ENCODE measurements at places on chromosomes 6 and 20.

DNA sequence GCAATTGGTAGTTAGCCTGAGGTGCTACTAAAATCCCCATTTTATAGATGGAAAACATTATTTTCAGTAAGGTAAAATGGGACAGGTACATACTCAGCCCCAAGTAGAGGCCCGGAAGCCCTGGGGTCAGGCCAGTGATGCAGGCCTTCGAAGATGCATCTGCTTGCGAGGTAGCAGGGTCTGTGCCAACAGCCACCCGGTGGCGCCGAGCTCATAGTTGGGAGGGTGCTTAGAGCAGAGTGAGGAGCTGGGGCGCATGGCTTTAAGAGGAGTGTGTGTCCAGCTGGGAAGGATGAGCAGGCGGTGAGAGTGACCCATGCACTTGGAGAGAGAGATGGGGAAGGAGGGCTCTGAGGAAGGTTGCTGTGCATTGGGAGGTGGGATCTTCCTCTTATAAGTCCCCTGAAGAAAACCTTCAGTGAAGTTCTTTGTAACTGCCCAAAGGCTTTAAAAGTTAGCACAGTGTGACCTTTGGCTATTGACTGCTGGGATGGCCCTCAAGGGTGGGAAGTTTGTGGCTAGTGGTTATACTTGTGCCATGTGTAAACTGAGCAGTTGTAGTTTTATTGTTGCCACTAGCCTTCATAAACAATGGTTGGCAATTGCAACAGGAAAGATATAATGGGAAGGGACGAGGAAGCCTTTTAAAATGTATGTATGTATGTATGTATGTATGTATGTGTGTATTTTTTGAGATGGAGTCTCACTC is 71.1 kb downstream of the TOX2 start:
- DNase-seq = no peak
- no peak overlapping the region for H3K4me3 ChIP-seq
- no peaks in the 10 kb centered on the region for H3K27me3 ChIP-seq
- H3K4me1 ChIP-seq = no peaks in the 10 kb centered on the region

- DNase-seq = no peak
- no peaks in the 10 kb centered on the region for H3K27me3 ChIP-seq
- H3K4me3 ChIP-seq = no peak overlapping the region
- no peaks in the 10 kb centered on the region for H3K36me3 ChIP-seq
- H3K27ac ChIP-seq = peak overlapping the region; percentile 53
- peaks cover 46% of the 10 kb centered on the region for H3K4me1 ChIP-seq
Observed at GRCh38 chr6:11276911-11277274, 44.4 kb upstream of the NEDD9 start.

- no peaks in the 10 kb centered on the region for H3K36me3 ChIP-seq
- H3K27me3 ChIP-seq = no peaks in the 10 kb centered on the region
- H3K4me1 ChIP-seq = no peaks in the 10 kb centered on the region
- no peak for DNase-seq
- H3K4me3 ChIP-seq = no peak overlapping the region
- H3K27ac ChIP-seq = no peak overlapping the region
Observed at GRCh38 chr6:155561257-155561965, 105.8 kb upstream of the NOX3 start.

DNA sequence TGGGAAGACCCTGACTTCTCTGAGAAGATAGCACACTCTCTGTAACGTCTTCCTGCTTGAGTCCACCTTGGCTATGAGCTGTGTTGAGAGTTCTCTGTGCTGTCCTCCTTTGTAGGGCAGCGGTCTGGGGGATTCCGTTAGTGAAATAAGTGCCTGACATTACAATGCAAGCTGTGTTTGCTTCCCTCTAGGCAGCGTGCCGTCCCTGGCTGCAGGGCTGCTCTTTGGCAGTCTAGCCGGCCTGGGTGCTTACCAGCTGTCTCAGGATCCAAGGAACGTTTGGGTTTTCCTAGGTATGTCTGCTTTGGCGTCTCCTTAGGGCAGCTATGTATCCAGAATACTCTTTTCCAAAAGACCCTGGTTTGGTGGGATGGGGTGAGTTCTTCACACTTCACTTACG is 2.8 kb downstream of the TMEM14C start:
- H3K27ac ChIP-seq = no peak overlapping the region
- DNase-seq = no peak
- H3K4me3 ChIP-seq = no peak overlapping the region
- no peaks in the 10 kb centered on the region for H3K27me3 ChIP-seq

- H3K27ac ChIP-seq = no peak overlapping the region
- DNase-seq = no peak
- peaks cover 47% of the 10 kb centered on the region for H3K27me3 ChIP-seq
- H3K4me3 ChIP-seq = no peak overlapping the region
Observed at GRCh38 chr6:28200020-28200419, 25.1 kb upstream of the ZSCAN9 start.

GRCh38 chr6:168860341-168860740 is 393.3 kb downstream of the THBS2 start:
- no peaks in the 10 kb centered on the region for H3K36me3 ChIP-seq
- no peak overlapping the region for H3K27ac ChIP-seq
- H3K4me1 ChIP-seq = no peaks in the 10 kb centered on the region
- H3K27me3 ChIP-seq = no peaks in the 10 kb centered on the region
- DNase-seq = no peak

- no peaks in the 10 kb centered on the region for H3K36me3 ChIP-seq
- H3K4me1 ChIP-seq = peaks cover 26% of the 10 kb centered on the region
- no peak overlapping the region for H3K4me3 ChIP-seq
- no peak overlapping the region for H3K27ac ChIP-seq
- DNase-seq = no peak
Observed at GRCh38 chr20:64222851-64223525, 32.6 kb upstream of the PCMTD2 start.
